ENCODE measurements at places on chromosomes 16 and 17.

DNA sequence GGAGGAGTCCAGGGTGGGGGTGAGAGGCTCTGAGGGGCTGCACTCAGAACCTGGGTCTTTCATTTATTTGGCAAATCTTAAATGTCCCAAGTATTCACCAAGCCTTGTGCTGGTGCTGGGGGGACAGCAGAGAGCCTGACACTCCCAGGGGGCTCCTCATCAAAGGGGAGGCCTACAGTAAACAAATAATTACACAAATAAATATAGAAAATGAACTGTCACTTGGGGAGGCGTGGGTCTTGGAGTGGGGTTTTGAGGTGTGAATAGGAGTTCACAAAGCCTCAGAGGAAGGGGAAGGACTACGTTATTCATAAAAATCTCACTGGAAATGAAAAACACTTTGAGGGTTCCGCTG is 15.2 kb upstream of the PRM1 start:
- DNase-seq: no peak

DNA sequence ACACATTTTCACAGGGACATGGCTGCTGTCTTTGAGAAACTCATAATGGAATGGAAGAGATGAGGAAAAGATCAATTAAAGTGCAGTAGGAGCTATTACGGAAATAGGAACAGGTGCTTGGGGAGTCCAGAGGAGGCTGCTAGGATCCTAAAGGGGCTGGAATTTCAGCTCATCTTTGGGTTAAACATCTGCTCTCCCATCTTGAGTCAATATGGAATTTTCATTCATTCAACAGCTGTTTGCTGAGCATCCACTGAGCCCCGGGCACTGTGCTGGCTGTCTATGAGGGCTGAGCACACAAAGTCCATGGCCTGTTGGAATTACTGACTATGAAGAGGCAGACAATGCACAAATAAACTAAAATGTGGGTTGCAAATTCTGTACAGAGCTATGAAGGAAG is 47.9 kb downstream of the ASIC2 start:
- DNase-seq: no peak

DNA sequence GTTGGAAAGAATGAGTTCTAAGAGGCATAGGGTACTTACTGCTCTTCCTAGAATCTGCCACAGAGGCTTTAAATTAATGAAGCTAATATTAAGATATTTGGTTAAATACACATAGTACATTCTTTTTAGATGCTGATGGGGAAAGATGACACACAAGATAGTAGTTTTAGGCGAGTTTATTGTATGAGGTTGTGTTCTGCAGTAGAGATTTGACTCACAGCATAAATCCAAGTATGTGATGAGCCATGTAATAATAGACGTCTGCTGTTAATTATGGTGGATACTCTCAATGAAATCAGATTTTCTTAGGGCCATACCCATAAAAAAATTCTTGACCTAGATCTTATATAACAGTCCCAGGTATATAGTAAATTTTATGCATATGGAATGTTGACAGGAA is 8.0 kb downstream of the TNRC6C start:
- no peak for DNase-seq

DNA sequence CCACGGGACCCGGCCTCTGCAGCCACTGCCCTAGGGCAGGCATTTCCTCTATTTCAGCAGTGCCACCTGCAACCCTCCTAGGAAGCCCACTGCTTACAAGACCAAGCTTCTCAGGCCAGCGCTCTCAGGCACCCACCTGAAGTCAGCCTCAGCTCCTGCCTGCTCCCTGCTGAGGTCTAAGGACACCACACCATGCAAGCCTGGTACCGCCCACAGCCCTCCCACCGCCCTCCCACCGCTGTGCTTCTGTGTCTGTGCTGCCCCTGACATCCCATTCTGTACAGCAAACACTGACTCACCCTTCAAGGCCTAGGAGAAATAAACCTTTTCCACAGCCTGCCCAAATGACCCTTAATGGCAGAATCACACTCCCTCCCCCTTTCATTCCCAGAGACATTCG is 6.3 kb downstream of the CLUH start:
- DNase-seq: no peak

GRCh38 chr17:36598951-36599401 is 2.4 kb upstream of the MRM1 start:
- no peak for DNase-seq

DNA sequence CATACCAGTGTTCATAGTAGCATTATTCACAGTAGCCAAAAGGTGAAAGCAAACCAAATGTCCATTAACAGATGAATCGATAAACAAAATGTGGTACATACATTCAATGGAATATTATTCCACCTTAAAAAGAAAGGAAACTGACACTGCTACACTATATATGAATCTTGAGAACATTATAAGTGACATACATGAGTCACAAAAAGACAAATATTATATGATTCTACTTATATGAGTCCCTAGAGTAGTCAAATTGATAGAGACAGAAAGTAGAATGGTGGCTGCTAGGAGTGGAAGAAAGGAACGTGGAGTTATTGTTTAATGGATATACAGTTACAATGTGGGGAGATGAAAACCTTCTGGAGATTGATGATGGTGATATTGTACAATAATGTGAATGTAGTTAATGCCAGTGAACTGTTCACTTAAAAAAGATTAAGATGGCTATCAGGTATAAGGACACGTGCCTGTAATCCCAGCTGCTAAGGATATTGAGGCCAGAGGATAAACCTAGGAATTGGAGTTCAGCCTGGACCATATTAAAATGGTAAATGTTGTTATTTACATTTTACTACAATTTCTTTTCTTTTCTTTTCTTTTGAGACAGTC is 20.2 kb upstream of the TRIM37 start:
- no peak for DNase-seq

GRCh38 chr17:68356520-68356919 is 65.2 kb downstream of the ARSG start:
- DNase-seq: peak; percentile 52

GRCh38 chr16:56013962-56014552 is 138.9 kb upstream of the CES5A start:
- no peak for DNase-seq

- no peak for DNase-seq
Measured at GRCh38 chr17:69325518-69326376, 1.2 kb downstream of the ABCA5 start.

GRCh38 chr16:782766-783403 is 5.3 kb downstream of the RPUSD1 start:
- DNase-seq: no peak

Measured in stimulated activated CD4-positive, alpha-beta T cell treated with anti-CD3 and anti-CD28 coated beads, Interleukin-15, amount 100 ng/mL, for 48 hours (primary cell).